ENCODE measurements at places on chromosomes 2 and 18.
A peak's percentile ranks its signal among the peaks of the same experiment; 100 is the strongest.

DNA sequence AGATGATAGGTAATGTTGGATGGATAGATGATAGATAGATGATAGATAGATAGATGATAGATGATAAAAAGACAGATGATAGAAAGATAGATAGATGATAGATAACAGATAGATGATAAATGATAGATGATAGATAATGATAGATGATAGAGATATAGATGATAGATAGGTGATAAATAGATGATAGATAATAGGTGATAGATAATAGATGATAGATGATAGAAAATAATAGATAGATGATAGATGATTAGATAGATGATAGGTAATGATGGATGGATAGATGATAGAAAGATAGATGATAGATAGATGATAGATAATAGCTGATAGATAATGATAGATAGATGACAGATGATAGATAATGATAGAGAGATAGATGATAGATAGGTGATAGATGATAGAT, 31.0 kb upstream of the SNTG2 start:
- no peak for DNase-seq

DNA sequence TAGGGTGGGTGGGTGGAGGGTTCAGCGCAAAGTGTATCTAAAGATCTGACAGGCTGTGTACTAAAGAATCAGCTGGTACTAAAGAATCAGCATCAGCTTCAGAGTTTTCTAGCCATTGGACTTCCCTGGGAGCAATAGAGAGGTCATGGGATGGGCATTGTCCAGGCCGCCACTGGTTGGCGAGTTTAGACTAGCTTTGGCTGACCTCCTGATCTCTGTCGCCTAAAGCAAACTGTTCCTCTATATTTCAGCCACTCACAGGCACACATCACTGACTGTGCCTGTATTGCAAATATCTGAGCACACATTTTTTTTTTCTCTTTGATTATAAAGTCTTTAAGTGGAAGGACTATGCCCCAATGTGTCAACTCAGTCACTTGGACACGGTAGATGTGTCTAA, 267.8 kb upstream of the SKOR2 start:
- no peak for DNase-seq

GRCh38 chr2:172924097-172924660, 151.5 kb upstream of the MAP3K20 start:
- DNase-seq = no peak

- DNase-seq = no peak
Observed at GRCh38 chr2:222436040-222436413, 11.7 kb downstream of the SGPP2 start.

- DNase-seq = no peak
Observed at GRCh38 chr2:60710707-60711106, 45.4 kb upstream of the PAPOLG start.

DNA sequence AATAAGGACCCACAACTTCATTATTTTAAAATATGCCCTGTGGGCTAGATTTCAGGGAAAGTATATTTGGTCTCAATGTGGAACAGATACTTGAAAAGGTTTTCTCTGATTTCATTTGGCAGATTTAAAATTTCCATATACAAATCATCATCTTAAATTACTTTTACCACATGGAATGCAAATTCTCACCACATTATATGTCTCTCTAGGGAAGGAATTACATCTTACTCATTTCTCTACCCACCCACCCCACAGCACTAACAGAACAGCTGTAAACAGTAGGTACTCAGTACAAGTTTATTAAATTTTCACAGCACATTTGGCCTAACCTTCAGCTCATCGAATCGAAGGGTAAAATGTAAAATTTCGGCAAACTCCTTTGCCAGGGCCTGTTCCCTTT, 104.0 kb downstream of the CYRIA start:
- DNase-seq = no peak

GRCh38 chr2:201180010-201180409, 2.9 kb upstream of the CASP10 start:
- DNase-seq = no peak

GRCh38 chr18:8326763-8327394, 282.4 kb upstream of the RAB12 start:
- no peak for DNase-seq

- no peak for DNase-seq
Observed at GRCh38 chr2:113085542-113085941, 17.8 kb downstream of the IL1F10 start.

- no peak for DNase-seq
Observed at GRCh38 chr2:18373664-18374063, 186.8 kb downstream of the RDH14 start.

GRCh38 chr2:211755187-211755586, 783.4 kb downstream of the ERBB4 start:
- no peak for DNase-seq

DNA sequence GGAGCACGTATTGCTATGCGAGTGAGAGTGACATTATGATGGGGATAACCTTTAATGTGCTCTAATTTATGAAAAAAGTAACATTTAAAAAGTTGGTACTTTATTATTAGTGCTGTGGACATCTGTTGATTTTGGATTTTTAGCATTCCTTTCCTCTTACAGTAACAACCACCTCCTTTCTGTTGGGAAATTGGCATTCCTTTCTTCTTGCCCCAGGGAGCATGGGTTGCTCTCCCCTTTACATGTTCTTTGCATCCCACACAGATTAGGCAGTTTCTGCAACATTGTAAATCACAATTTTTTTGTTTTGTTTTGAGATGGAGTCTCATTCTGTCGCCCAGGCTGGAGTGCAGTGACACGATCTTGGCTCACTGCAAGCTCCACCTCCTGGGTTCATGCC, 300.2 kb downstream of the LPIN1 start:
- DNase-seq = peak; percentile 46

- DNase-seq = peak; percentile 64
Observed at GRCh38 chr2:231189571-231190495, 8.6 kb upstream of the ARMC9 start.

- no peak for DNase-seq
Observed at GRCh38 chr2:200297989-200298388, 8.5 kb upstream of the SPATS2L start.

DNA sequence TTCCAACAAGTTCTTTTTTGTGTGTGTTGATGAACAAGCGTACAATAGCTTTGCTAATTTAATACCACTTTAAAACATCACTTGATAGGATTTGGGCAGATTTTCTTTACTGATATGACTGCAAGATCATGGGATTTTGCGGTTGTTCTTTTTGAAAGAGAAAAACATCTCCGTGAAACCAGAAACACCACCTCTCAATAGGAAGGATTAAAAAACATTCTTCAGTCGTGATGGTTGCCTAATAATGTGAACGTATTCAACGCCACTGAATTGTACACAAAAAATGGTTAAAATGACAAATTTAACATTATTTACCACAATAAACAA, 19.3 kb downstream of the RBMS1 start:
- DNase-seq = no peak

- no peak for DNase-seq
Observed at GRCh38 chr2:10691521-10691920, 1.7 kb upstream of the NOL10 start.

- peak; percentile 77 for DNase-seq
Observed at GRCh38 chr2:217988840-217989204, 14.0 kb downstream of the TNS1 start.

DNA sequence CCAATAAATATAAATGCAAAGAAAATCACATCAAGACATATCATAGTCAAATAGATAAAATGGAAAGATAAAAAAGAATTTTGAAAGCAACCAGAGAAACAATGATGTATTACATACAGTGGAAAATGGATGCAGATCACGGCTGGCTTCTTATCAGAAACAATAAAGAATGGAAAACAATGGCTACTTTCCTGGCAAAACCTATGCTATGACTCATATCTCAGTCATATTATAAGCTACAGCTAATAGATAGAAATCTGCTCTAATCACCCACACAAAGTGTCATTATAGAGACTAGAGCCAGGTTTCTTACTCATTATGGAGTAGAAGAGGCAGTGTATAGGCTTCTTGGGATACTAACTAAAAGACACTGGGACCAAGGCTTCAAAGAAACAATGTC, 93.5 kb upstream of the TACR1 start:
- no peak for DNase-seq

DNA sequence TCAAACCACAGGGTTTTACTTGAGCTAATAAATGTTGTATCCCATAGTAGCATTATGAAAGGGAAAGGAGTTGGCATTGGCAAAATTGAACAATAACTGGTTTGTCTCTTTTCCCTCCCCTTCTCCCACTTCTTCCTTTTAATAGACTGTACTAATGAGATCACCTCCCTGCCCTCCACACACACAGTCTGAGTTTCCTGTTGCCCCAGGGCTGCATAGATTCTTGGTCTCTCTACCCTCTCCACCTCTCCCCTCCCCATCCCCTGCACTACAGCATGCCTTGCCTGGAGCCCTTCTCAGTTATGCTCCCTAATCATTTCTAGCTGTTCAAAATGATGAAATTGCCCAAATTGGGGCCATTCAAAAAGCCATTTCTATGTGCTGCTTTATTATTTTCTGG, 37.2 kb upstream of the NEMP2 start:
- peak; percentile 65 for DNase-seq

DNA sequence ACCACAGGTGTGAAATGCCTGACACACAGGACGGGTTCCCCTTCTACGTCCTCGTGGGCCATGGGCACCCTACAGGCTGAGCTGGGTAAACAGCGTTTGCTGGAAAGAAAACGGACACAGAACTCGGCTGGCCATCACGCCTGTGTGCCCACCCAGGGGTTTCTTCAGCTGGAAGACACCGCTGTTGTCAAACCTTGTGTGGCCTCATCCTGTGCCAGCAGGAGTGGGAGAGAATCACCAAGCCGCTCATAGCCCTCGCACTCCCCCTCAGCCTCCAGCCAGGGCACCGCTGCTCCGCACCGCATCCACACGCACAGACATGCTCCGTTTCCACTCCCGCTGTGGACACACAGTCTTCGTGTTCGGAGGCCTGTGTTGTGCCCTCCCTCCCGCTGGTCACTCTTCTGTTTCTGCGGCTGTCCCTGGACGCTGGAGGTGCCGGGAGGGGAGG, 161.4 kb downstream of the PXDN start:
- peak; percentile 40 for DNase-seq

DNA sequence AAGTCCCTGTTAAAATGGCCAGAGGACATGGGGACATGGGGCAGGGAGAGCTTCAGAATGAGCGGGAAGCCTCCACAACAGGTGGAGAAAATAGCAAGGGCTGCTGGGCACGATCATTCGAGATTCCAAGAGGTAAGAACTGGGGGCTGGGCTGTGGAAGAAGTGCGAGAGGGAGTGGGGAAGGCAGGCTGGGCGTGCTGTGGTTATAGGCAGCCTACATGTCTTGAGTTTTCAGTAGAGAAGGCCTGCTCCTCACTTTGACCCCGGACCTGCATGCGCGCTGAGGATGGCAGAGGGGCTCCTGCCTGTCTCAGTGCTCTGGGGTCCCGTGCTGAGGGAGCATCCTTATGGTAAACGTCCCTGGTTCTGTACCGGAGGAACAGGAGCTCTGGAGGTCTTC, 115.5 kb downstream of the AGAP1 start:
- DNase-seq = no peak

- no peak for DNase-seq
Observed at GRCh38 chr2:109148991-109149645, 20.1 kb downstream of the SH3RF3 start.

GRCh38 chr2:233119123-233119522, 59.0 kb downstream of the INPP5D start:
- DNase-seq = no peak

DNA sequence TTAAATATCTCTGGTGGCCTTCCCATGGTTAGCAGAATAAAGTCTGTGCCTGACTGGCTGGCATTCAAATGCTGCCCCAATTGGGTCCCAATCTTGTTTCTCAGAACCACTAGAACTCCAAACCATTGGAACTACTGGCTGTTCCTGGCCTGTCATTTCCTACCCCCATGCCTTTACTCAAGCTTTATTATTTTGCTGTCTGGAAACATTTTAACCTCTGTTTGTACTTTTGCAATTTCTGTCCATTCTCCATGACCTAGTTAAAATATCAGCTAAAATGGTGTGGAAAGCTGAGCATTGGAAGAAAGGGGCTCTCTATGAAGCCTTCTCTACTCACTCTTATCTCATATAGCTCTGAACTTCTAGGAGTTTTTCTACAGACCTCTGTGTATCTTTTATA, 38.7 kb downstream of the RAPGEF4 start:
- DNase-seq = no peak

GRCh38 chr18:8538935-8539334, 70.3 kb upstream of the RAB12 start:
- peak; percentile 13 for DNase-seq

DNA sequence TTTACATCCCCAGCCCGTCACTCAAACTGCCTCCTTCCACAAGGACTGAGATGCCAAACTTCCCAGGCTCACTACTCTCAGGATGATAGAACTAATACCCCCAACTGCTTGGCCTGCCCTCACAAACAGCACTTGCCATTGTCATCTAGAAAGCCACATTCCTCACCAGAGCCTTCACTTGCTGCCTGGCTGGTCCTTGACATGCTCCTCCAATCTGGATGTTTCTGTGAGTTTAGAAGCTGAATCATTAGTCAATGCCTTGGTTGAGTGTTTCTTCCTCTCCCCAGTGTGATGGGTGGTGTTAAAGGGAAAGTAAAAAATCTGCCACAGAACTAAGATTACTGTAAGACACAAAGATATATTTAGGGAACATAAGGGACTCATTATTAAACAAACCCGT, 52.5 kb downstream of the MARCHF4 start:
- DNase-seq = peak; percentile 90

DNA sequence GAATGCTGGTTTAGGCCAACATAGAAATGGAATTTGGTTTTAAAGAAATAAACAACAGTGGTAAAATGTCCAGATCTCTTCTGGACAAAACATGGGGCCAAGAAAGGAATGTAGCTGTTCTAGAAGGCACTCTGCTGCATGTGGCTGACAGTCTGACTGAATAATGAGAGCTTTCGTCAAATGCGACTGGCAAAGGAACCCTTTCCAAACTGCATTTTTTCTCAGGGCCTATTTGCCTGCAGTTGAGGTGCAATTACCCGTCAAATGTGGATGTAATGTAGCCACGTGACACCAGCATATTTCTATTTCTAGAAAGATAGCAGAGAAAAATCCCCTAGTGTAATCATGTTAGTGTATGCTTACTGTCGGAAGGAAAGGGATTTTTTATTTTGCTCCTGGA, 741.2 kb downstream of the NRXN1 start:
- DNase-seq = no peak

DNA sequence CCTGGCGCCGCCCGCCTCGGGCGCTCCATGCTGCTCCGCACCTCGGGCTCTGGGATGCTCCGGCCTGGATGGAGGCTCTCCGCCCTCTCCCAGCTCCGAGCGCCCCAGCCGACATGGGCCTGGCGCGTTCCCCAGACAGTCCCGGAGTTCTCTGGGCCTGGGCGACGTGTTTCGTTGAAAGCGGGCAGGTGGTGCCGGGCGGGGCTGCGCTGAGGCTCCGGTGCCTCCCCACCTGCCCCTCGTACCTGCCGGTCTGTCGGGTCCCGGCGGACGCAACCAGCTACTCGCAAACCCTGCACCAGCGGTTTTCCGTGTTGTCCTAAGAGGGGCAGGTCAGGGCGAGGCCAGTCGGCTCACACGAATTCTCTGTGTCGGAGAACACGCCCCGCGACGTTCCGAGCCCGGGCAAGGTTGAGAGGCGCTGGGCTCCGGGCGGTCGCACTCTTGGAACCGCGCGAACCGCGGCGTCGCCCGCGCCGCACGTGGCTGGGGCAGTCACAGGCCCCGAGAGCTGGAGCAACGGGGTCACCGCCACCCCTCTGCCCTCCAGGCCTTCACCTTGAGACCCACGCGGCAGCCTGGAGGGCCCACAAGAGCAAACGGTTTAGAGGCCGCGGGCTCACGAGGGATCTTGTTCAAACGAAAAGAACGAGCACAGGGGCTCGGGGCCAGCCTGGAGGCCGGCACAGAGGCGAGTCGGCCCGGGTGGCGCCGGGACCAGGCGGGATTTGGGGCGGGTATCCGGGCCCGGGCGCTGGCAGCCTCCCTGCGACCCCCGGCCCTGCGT, 4.2 kb upstream of the SIX2 start:
- no peak for DNase-seq

GRCh38 chr2:169828141-169828811, 1.0 kb downstream of the UBR3 start:
- peak; percentile 73 for DNase-seq
